CD4-positive, alpha-beta T cell treated with Interferon gamma for 1 hour (primary cell): ENCODE measurements at places on chromosomes 13 and 19.
A peak's percentile ranks its signal among the peaks of the same experiment; 100 is the strongest.

DNA sequence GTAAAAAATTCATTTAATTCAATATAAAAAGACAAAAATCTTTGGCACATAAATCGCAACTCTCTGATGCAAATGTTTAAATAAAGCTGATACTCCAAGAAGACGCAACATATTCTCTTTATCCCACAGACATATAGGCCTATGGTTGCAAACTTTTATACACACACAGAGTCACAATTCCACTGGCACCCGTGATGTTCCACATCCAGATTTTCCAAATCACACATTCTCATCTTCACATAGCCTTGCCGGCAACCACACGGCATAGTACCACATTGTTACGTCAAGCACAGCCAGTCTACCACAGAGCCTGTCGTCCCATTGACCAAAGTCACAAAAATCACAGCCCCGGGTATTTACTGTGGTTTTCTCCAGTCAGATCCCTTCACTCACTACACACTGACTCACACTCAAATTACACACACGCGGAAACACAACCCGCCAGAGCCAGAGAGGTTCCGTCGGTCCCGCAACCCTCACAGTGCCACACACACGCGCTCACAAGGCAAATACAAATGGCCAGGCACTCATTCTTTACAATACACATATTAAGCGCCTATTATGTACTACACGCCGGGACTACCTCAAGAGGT is 546 bp upstream of the ZNF546 start:
- peak; percentile 33 for DNase-seq

GRCh38 chr13:30719525-30719914 is 15.8 kb upstream of the ALOX5AP start:
- no peak for DNase-seq

DNA sequence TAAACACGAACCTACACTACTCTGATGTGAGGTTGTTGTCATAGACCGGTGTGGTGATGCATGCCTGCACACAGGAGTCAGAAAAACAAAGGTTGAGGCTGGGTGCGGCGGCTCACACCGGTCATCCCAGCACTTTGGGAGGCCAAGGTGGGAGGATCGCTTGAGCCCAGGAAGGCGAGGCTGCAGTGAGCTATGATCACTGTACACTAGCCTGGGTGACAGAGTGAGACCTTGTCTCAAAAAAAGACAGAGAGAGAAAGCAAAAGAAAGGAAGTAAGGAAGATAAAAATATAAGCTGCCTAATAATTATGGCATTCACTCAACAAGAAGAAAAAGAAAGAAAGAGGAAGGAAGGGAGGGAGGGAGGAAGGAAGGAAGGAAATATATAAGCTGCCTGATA is 9.3 kb downstream of the GP6 start:
- no peak for DNase-seq

- DNase-seq = no peak
Measured at GRCh38 chr13:112198396-112199010, 131.6 kb downstream of the SOX1 start.

GRCh38 chr13:32535115-32535514 is 3.5 kb downstream of the N4BP2L2 start:
- no peak for DNase-seq

DNA sequence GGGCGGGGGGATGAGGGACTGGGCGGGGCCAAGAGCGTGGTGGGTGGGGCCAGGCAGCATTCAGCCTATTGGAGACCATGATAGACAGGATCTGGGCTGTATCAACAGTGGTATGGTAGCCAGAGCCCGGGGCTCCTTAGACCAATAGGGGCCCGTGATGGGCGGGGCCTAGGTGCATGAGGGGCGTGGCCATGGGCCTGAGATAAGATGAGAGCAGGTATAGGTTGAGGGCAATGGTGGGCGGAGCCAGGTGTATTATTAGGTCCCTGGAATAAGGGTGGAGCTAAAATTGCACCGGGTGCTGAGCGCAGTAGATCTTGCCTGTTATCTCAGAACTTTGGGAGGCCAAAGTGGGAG is 5.3 kb downstream of the ABCA7 start:
- peak; percentile 83 for DNase-seq

DNA sequence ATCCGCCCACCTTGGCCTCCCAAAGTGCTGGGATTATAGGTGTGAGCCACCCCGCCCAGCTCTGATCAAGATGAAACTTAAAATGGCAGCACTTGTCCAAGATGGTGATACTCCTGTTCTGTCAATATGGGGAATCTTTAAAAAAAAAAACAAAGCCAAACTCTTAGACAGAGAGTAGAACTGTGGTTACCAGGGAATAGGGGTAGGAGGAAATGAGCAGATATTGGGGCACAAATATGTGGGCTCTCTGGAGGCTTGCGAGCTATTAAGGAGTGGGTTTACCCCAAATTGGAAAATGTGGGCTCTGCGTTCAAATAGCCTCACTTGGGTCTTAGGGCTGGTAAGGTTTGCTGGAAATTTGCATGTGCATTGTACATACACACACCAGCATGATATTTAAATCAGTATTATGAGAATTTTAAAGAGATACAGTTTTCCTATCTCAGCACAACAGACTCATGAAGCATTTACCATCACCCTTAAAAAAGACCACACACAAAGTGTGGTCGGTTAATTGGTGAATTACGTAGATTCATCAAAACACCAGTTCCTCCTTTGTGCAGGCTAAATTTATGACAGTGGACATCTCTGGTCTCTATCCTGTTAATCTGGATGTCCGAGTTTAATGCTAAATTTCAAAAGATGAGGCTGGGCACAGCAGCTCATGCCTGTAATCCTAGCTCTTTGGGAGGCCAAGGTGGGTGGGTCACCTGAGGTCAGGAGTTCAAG is 11.3 kb downstream of the CD70 start:
- no peak for DNase-seq

GRCh38 chr19:27745978-27746542 is 1466.9 kb downstream of the UQCRFS1 start:
- DNase-seq = no peak

DNA sequence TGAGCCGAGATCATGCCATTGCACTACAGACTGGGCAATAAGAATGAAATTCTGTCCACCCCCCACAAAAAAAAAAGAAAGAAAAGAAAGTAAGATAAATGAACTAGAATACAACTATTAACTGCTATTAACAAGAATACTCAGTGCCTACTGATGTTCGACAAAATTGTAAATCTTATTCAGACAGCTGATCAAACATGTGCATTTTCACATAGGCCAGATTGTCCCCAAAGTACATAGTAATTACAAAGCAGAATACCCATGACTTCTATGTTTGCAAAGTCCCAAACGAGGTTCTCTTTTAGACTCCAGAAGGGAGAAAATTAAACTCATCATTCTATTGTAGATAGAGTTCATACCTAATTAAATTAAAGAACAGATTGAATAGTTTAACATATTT is 113.4 kb downstream of the UFM1 start:
- DNase-seq = no peak

DNA sequence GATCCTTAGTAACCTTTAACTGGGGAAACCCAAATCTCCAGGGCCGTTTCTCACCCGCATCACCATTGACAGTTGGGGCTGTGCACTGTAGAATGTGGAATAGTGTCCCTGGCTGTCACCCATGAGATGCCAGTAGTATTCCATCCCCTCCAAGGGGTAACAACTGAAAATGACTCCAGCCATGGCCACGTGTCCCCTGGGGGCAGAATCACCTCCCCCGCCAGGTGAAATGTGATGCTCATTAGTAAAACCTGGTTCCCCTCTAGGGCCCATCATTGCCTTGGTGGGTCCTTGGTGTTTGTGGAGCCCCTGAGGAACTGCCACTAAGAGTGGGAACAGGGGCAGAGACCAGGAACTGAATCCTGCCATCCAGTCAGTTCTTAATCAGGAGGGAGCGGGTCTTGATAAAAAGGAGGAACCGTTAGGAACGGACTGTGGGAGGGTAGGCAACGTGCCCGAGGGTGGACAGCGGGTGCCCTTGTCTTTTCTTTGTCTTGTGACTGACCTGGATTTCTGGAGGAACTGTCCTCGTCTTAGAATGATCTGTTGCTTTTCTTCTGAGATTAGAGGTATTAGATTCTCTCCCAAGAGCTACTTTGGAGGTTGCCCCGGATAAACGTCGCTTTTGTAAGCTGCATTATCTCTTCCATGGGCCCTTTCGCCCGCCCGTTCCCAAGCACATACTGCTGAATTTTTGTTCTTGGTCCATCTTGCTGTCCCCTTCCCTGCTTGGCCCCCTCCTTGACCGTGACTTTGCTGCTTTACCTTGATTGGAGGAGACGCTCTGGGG is 3.5 kb downstream of the MYO9B start:
- no peak for DNase-seq

- no peak for DNase-seq
Measured at GRCh38 chr19:33956941-33957340, 160.3 kb downstream of the KCTD15 start.

- peak; percentile 26 for DNase-seq
Measured at GRCh38 chr19:39828015-39828653, 5.8 kb downstream of the DYRK1B start.

DNA sequence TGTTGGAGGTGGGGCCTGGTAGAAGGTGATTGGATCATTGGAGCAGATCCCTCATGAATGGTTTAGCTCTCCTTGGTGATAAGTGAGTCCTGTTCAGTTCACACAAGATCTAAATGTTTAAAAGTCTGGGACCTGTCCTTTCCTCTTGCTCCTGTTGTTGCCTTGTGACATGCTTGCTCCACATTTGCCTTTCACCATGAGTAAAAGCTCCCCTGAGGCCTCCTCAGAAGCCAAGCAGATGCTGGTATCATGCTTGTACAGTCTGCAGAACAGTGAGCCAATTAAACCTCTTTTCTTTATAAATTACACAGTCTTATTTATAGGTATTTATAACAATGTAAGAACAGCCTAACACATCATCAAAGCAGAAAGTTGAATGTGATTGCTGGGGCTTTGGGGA is 24.2 kb upstream of the RFC3 start:
- DNase-seq = no peak

DNA sequence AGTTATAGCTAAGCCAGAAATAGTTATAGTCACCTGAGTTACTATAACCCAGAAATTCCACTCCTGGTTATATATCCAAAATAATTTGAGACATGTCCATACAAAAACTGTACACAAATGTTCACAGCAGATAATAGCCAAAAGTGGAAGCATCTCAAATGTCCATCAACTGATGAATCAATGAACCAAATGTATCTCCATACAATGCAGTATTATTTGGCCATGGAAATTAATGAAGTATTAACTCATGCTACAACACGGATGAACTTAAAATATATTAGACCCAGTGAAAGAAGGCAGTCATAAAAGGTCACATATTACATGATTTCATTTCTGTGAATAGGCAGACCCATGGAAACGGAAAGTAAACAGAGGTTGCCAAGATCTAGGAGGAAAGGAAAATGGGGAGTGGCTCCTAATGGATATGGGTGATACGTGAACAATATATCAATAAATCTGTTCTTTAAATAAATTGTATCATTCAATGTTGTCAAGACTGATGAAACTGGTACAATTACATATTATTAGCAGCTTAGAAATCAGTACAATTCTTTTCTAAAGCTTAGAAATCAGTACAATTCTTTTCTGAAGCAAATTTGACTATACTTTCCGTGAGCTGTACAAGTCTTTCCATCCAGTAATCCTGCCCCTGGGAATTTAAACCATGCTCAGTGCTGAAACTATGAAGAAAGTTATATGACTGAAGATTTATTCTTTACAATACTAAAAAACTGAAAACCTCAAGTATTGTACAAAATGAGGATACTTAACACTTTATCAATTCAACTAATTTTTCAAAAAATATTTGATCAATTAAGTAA is 47.0 kb upstream of the DIAPH3 start:
- no peak for DNase-seq

DNA sequence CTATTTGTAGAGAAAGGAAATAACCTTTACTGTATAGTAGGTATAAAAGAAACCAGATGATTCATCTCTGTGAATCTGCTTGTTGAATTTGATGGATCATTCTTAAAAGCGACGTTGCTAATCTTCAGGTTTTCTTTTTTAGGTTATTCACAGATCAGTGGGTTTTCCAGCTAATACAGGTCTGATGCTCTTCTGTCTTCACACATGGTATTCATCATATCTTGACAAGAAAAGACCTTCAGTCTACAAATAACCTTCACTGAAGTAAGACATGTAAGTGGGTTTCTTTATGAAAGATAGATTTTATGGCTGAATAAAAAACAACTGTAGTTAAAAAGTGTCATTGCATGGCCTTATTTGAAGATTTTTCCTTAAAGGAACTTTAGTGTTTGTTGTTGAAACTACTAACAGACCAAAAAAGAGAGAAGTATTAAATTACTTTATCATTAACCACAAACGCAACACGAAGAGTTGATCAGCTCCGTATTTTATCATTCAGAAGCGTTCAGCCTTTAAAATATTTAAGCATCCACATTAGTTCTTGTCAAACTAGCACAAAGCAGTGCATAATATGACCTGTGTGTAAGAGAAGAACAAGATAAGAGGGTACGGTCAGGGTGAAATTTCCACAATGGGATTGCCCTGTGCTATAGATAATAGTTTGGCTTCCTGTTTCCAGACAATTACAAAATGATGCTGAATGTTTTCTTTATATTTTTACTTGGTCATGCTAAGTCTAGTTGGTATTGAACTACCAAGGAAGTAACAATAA is 299.5 kb downstream of the MZT1 start:
- no peak for DNase-seq

DNA sequence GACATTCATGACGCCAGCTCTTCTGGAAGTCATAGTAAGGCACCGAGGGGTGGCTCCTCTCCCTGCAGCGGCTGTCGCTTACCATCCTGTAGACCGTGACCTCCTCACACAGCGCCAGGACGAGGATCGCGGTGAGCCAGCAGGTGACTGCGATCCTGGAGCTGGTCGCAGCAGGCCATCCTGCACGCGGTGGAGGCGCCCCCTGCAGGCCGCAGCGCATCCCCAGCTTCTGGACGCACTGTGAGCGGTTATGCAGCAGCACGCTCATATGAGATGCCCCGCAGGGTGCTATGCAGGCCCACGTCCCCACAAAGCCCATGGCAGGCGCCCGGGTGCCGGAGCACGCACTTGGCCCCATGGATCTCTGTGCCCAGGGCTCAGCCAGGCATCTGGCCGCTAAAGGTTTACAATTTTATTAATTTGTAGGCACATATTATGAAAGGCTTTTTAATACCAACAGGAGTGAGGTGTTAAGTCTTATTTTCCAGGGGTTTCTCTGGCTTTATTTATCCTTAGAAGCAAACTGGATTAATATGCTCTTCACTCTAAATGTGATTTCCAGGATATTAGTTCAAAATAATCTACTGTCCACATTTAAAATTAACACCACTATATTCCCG is 35.6 kb upstream of the PSPC1 start:
- peak; percentile 17 for DNase-seq

GRCh38 chr13:78137404-78138142 is 218.9 kb upstream of the EDNRB start:
- no peak for DNase-seq

- DNase-seq = no peak
Measured at GRCh38 chr13:108425056-108425455, 155.5 kb downstream of the TNFSF13B start.

DNA sequence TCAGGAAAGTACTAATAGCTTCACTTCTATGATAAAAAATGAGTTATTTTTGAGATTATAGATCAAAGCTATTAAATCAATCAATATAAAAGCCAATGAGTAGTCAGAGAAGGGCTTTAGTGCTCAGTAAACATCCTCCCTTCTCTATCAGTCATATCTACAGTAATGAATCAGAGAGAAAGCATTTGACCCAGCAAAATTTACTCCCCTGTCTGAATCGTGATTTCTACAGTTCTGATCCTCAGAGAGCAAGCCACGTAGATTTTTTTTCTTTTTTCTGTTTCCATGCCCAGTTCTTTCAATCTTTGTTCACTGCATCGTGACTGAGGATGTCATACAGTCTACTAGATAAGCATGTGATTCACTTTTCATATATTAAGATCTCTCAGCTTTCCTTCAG is 16.2 kb upstream of the MBNL2 start:
- no peak for DNase-seq
